NCI-H510A treated with DMSO at 0.1 percent for 48 hours (cell line): ENCODE measurements at places on chromosomes 3 and 15.

- no peak for DNase-seq
Observed at GRCh38 chr15:59739557-59740186, 50.6 kb upstream of the BNIP2 start.

- no peak for DNase-seq
Observed at GRCh38 chr3:76859596-76859995, 180.3 kb upstream of the ROBO2 start.

GRCh38 chr3:177554895-177555759 is 357.8 kb upstream of the TBL1XR1 start:
- DNase-seq: no peak

GRCh38 chr15:28243901-28244300 is 78.1 kb downstream of the HERC2 start:
- DNase-seq: no peak

- DNase-seq: no peak
Observed at GRCh38 chr3:14810070-14810791, 8.5 kb upstream of the FGD5 start.

- DNase-seq: no peak
Observed at GRCh38 chr15:55654561-55655031, 66.5 kb upstream of the PYGO1 start.

DNA sequence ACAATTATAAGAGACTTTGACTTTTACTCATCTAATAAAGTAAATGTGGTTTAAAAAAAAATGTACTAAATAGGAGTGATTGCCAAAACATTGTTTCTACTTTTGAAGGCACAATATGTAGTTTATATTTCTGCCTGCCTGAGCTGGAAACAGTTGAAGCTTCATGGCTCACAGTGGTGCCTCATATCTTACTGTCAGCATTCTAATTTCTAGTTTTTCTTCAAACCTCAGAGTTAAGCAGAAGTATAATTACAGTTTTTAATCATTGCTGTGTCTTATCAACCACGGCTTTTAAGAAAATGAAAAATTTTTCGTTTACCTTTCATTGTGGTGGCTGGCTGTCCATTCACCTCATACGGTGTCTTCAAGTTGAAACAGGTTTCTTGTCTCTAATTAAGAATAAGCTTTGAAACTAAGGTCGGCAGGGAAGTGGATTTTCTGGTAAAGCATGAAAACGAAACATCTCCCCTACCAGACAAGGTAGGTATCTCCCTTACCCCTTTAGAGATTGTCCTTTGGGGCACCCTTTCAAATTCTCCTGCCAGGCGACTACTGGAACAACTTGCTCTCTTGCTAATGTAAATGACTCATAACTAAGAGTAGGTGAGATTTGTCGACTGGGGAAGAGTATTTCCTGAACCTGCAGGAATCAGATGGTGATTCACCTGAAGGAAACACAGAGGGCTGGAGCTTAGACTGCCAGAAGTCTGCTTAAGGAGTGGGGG is at the start of gene GPR87:
GPR87 (minus strand) TSS at position 554 of the 725 bp plus-strand sequence. CDS start 16,720 bp downstream, outside the sequence.
- no peak for DNase-seq

DNA sequence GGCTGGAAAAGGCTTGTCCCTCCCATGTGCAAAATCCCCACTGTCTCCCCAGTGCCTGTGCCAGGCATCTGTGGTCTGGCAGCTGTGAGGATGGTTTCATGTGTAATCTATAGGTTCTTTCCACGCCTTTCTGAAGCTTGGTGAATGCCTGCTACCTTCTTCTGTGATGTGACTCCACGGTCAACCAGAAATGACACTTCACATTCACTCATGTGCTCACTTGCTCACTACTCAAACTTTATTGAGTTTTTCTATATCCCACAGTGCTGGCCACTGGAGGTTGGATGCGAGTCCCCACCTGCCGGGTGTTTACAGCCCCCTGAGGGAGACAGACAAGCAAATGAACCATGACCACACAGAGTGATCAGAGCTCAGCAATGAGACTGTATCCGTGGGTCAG is 27.9 kb upstream of the TLE3 start:
- no peak for DNase-seq

DNA sequence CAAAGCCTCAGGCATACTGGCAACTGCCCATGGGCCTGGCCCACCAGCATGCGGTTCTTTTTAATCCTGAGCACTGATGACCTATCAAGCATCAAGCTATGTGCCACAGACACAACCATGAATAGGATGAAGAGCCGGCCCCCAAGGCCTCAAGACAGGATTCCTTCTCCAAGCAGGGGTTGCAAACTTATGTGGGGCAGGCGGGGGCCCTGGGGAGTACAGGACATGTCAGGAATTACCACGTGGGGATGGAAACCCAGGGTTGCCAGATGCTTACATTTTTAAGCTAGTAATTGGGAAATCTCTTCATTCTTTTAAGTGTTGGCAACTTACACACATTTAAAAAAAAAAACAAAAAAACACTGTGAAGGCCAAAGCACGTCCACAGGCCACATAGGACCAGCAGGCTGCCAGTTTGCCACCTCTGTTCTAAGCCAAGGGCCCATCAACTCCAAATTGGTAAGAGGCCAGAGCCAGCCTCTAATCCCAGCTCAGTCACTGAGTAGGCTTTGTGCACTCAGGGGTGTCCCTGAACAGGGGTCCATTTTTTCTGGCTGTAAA is 32.8 kb downstream of the BDH1 start:
- no peak for DNase-seq

DNA sequence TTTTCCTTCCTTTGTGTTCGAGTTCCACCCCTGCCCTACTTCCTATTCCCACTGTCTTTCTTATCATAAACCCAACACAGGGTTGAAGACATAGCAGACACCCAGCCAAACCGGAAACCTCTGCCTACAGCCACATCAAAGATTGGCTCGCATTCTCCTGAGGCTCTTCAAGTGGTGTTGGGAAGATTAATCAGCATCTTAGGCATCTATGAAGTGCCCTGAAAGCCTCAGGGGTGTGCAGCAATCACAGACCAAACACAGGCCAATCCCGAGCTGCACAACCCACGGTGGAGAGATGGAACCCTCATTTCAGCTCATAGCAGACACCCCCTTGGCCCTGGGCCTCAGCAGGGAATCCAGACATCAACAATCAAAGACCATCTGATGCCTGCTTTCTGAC is 255.9 kb downstream of the XXYLT1 start:
- DNase-seq: no peak

GRCh38 chr3:14000556-14000955 is 120.7 kb upstream of the WNT7A start:
- DNase-seq: no peak

GRCh38 chr3:8963137-8963853 is at the start of gene RAD18:
Gene RAD18 (minus strand): TSS chr3:8963472. CDS start chr3:8963385, 87 bp downstream.
- peak; percentile 88 for DNase-seq

GRCh38 chr3:29128001-29128400 is 152.9 kb upstream of the RBMS3 start:
- DNase-seq: no peak

DNA sequence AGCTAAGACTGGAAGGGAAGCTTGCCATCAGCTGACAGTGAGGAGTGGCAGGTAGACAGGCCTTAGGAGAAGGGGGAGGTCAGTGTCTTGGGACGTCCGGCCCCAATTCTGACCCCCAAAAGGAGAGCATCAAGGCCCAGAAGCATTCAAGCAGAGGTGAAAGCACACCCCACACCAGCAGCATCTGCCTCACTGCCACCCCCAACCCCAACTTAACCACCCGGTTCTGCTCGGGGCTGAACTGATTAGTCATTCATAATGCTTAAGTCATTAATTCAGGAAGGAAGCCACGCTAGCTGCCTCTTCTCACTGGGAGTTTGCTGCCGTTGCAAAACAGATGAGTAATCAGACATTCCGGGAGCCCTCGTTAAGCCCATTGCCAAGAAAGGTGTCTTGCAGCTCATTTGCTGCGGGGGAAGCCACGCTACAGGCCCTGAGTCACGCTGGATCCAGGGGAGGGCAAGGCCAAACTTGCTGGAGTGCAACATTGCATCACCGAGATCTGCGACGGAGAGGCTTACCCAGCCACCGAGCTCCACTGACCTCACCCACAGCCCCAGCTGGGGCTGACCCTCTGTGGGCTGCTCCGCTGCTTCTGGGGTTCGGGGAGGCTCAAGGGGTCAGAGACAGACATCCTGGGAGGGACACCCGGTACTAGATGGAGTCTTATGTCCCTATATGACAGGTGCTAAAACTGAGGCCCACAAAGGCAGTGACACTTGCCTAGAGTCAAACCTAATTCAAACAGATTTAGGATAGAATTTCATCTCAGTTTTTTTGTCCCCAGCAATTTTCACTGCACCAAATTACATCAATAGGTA is 46.4 kb upstream of the HES1 start:
- DNase-seq: no peak

- no peak for DNase-seq
Observed at GRCh38 chr3:165624761-165625160, 212.5 kb downstream of the BCHE start.

DNA sequence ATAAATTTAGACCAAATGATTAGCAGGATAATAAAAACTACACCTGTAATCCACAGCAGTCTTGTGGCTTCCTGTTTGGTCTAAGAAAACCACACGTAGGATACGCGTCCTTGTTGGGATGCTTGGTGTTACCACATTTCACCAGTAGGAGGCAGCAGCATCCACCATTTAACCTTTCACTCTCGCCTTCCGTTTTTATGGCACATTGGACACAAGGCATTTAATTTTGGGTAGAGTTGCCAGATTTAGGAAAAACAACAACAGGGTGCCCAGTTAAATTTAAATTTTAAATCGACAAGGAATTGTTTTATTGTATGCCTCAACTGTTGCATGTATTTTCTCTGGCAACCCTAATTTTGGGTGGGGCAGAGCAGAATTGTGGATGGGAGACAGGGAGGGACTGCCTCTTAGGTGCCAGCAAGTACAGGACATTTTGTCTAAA is 6.3 kb downstream of the LRRC31 start:
- peak; percentile 48 for DNase-seq

DNA sequence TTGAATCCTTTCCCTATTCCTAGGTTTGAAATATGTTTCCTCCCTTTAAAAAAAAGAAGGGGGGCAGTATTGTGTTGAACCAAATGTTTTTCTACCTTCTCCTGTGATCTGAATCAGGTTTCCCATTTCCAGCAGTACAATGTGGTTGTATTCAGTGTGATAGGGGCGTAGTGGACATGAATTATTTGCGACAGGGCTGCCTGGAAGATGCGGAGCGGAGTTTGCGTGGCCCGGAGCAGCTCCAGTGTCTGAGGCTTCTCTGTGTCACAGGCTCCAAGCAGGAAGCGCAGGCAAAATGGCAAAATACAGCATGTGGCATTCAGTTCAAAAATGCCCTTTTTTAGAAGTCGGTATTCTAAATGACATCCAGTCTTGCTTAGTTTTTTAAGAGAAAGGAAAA is 154.4 kb downstream of the PGPEP1L start:
- DNase-seq: peak; percentile 69
